Activated T-cell treated with anti-CD3 and anti-CD28 coated beads for 48 hours (primary cell): ENCODE measurements at places on chromosomes 4 and X.

DNA sequence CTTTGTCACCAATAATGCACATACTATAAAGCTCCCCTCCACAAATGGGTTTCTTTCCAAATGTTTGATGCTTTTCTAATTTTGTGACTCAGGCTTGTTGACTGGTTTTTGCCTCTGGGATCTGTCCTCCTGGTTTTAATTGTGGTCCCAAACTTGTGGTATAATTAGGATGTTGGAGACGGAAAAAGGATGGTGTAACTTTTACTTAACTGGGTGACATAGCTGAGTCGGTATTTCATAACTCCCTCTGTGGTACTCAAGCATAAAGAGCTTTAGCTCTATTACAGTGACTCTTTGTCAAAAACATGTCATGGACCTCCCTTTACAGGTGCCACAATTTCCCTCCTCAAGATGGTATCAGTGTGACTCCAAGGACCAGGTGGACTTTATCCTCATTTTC, 119.7 kb upstream of the RBPJ start:
- no peak for DNase-seq

DNA sequence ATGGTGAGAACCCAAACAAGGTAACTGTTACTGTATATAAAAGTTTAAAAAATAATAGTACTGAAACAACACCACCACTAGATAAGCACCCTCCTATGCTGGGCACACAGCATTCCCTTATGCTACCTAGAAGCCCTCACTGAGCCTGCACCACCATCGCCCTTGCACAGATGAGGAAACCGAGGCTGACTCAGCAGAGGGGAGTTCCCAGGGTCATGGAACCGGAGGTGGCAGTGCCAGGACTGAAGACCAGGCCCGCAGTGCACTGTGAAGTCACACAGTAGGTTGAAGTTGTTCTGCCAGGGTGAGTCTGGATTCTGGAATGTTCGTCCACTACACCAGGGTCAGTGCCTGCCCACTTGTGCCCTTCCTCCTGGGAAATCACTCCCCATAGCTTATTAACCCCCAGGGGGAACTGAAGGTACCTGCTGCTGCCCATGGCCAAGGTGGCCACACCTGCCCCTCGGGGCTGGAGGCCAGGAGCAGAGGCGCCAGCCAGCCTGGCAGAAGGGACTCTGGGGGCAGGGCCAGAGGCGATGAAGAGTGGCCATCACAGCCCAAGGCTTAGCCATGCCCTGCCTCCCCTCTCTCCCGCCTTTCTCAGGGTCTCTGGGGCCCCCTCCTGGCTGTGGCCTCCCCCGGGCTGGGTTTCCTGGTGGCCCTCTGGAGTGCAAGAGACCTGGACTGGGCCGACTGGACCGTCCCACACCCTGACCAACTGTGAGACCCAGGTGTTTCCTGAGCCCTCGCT, 15.1 kb upstream of the ABLIM2 start:
- no peak for DNase-seq

DNA sequence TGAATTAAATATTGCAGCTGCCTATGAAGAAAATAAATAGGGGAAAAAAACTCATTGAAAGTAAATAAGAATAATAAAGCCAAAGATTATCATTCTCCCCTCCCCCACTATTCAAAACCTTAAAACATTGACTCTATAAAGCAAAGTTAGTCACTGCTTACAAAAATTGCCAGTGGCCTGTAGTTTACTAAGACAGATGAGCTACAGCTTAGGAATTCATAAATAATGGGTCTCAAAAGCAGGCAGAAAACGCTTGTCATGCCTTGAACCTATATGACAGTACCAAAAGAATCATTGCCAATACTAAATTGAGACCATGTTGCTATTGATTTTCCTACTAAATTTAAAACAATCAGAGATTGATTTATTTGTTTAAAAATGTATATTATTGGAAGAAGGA, 78.9 kb downstream of the SLC10A7 start:
- no peak for DNase-seq

- no peak for DNase-seq
These were observed 34.7 kb upstream of the ASMTL start for GRCh38 chrX:1487401-1487800.

- DNase-seq = no peak
These were observed 1427.2 kb downstream of the STIM2 start for GRCh38 chr4:28287831-28288233.

GRCh38 chrX:68915778-68916177, 87.0 kb downstream of the EFNB1 start:
- no peak for DNase-seq

- no peak for DNase-seq
These were observed 18.3 kb downstream of the ALPK1 start for GRCh38 chr4:112315446-112315845.

DNA sequence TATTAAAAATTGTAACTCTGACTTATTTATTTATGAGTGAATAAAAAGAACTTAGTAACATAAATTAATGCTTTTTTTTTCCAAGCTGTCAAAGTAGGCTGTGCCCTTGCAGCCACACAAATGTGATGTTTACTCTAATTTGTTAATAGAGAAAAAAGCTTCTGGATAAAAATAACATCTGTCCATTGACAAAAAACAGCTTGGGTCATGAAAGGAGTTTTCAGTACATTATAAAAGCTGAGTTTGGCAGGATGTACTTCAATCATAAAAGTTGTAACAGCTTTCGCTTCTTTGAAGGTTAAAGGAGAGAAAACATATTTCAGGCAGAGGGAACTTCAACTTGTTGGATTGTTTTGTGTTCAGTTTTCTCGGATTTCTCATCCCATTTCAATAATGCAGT, 105.6 kb downstream of the SLC4A4 start:
- DNase-seq = no peak

GRCh38 chr4:151153585-151153984, 54.2 kb downstream of the RPS3A start:
- no peak for DNase-seq

DNA sequence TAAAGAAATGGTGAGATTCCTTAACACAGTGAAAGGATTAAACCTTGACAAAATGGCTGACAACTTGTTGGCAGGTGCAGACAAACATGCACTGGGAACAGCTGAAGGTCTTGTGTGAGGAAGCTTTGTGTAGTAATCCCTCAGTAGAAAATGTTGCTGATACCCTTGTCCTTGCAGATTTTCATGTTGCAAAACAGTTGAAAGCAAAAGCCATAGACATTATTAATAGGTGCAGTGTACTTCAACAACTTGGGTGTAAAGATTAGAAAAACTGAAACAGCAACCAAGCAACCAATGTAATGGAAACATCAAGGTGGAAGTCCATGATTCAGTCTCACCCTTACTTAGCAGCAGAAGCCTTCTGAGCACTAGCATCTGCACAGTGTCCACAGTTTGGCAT, 29.8 kb downstream of the UGT2B7 start:
- no peak for DNase-seq

DNA sequence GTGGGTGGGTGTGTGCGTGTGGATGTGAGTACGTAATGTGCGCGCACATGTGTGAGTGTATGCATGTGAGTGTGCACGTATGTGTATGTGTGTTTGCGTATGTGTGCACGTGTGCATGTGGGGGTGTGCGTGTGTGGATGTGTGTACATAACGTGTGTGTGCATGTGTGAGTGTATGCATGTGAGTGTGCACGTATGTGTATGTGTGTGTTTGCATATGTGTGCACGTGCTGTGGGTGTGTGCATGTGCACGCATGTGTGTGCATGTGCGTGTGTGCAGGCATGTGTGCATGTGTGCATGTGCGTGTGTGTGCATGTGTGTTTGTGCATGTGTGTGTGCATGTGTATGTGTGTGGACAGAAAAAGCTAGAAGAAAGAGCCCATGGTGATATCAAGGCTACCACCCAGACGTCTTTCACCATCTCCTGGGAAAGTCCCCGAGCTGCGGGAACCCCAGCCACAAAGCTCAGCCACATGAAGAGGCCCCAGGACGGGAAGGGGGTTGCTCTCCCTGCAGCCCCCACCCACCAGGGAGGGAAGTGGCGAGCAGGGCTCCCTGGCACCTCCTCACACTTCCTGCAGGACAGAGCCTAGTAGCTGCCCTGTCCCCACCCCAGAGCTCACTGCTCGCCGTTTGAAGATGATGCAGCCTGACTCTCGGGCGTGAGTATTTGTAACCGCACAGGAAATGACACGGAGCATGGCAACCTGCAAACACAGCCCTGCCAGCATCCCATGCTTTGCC, 108.3 kb downstream of the DCTD start:
- peak; percentile 48 for DNase-seq

DNA sequence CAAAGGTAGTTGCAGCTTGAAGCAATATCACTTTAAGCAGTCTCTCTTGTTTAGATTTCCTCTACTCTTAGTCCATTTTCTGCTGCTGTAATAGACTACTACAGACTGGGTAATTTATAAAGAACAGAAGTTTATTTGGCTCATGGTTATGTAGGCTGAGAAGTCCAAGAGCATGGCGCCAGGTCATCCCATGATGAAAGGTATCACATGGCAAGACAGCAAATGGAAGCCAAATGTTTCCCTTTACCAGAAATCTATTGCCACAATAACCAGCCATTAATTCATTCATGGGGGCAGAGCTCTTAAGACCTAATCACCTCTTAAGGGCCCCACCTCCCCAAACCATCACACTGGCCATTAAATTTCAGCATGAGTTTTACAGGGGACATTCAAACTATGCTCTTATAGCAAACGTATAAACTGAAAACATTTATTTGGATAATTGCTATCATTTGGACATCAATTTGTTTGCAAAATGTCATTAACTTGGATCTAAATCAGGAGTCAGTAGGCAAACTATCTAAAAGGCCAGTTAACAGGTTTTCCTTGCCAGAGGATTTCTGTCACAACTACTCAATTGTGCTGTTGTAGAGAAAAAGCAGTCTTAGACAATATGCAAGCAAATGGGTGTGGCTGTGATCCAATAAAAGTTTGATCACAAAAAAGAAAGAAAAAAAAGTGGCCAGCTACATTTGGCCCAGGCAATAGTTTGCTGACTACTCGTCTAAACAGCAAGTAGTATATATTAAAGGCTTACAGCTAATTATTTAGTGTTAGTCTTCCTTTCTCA, 75.7 kb upstream of the GUCY1A1 start:
- DNase-seq = no peak

DNA sequence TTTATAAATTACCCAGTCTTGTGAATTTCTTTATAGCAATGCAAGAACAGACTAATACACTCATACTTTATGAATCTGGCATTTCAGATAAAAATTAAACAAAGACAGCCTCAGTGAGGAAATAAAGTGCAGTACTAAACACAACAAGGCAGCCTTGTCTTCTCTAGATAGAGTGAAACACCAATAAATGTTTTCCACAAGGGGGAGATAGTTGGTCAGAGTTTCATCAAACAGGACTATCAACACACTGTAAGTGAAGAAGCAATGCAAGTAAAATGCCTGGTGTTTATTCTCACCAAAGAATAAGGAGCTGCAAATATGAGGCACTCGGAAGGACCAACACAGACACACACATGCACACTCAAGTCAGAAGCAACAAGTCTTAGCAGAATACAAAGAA, 62.8 kb downstream of the FAM9B start:
- DNase-seq = no peak

DNA sequence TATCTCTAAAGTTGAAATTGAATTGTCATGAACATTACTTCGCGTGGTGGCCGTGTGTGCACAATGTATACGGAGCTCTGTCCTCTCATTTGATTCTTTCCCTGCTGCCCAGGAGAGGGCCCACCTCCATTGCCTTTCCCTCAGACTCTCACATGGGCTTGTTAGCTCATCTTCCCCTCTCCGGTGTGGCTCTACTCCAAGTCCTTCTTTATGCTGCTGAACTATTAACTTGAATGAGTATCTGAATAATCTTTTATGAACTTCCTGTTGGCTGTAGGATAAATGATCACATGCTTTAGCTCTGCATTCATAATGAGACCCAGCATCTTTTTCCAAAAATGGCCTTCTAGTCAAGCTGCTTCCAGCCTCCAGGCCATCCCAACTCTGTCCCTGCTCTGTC, 68.8 kb upstream of the CLNK start:
- no peak for DNase-seq

- no peak for DNase-seq
These were observed 37.2 kb downstream of the CPLX1 start for GRCh38 chr4:788636-789297.

- DNase-seq = no peak
These were observed 48.5 kb upstream of the FRMPD4 start for GRCh38 chrX:12089740-12090139.

DNA sequence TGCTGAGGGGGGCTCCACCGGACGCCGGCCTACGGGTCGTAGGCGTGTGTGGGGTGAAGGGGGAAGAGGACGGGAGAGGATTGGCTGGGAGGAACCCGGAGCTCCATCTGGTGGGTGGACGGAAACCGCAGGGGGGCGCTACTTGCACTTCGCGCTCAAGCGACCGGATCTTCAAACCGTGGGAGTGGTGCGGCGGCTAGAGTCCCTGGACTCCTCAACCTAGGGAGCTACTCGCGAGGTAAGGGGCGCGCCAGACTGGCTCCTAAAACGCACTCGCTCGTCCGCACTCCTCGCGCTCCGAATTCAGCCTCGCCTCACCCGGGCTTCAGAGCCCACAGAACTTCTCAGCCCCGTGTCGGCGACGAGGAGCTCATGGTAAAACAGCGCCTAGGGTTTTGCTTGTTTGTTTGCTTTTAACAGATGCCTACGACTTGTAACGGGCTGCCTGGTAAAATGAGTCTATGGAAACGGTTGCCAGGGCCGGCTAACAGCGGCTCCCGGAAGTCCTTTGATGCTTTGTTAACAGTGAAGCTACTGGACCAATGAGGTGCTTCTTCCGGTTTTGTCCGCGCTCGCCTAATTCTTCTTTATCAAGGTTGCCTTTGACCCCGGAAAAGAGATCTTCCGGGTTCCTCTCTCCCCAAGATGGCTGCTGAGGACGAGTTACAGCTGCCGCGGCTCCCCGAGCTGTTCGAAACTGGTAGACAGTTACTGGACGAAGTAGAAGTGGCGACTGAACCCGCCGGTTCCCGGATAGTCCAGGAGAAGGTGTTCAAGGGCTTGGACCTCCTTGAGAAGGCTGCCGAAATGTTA, at the start of gene IGBP1:
Gene IGBP1 (plus strand): TSS at position 145 of the 813 bp plus-strand sequence. CDS start 501 bp downstream, at position 646.
- DNase-seq = peak; percentile 57

GRCh38 chr4:118869808-118870342, 18.8 kb upstream of the SYNPO2 start:
- no peak for DNase-seq

GRCh38 chr4:81663368-81663767, 191.7 kb upstream of the RASGEF1B start:
- DNase-seq = no peak

- peak; percentile 18 for DNase-seq
These were observed 58.6 kb upstream of the PAGE1 start for GRCh38 chrX:49754233-49754857.

DNA sequence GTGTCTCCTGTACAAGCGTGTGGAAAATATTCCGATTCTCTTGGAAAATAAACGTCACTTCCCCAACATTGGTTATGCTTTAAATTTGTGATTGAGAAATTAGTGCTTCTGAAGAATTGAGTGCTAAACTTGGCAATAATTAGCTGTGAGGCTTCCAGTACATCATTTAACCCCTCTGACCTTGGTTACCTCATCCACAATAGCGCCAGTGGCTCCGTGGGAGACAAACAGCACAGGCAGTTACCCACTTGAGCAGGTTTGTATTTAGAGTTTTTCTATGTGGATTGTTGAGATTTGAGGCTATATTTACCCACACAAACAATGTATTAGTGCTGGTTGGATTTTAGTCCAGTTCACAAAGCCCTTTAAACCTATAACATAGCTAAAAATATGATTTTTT, 476.5 kb downstream of the NKX6-1 start:
- DNase-seq = no peak

- DNase-seq = no peak
These were observed 34.7 kb downstream of the TMPRSS11A start for GRCh38 chr4:67928546-67928945.
